Stimulated activated CD8-positive, alpha-beta memory T cell treated with anti-CD3 and anti-CD28 coated beads, Interleukin-2, amount 100 ng/mL, for 1 hour (primary cell): ENCODE measurements at places on chromosomes 12 and 14.

GRCh38 chr12:82948491-82948890 lies 261.8 kb downstream of the TMTC2 start:
- no peak for DNase-seq

DNA sequence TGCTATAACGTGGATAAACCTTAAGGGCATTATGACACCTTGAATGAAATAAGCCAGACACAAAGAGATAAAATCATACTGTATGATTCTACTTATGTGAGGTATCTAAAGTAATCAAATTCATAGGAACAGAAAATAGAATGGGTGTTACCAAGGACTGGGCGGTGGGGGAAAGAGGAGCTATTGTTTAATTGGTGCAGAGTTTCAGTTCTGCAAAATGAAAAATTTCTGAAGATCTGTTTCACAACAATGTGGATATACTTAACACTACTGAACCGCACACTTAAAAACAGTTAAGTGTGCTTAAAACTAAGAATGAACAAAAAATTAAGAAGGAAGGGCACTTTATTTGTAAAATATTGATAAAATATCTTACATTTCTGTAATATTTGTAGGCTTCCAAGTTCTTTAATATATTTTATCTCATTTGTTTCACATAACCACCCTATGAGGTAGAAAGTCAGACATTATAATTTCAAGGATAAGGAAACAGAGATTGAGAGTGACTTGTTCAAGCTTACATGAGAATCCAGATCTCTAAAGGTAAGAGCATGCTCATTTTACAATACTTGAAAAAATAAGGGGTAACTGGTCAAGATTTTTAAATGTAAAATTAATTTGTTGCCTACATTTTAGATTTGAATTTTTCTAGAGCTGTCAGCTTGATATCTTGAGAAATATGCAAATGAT lies 14.9 kb downstream of the LTA4H start:
- DNase-seq: no peak

GRCh38 chr12:9883175-9883574 lies 1.9 kb downstream of the KLRF2 start:
- DNase-seq: no peak

GRCh38 chr14:94129758-94130414 lies 482 bp upstream of the IFI27L2 start:
- DNase-seq: no peak

GRCh38 chr12:44750468-44750867 lies 125.6 kb downstream of the NELL2 start:
- no peak for DNase-seq

GRCh38 chr12:45613296-45613695 lies 116.2 kb upstream of the ARID2 start:
- DNase-seq: no peak

GRCh38 chr14:28102001-28102400 lies 664.6 kb upstream of the FOXG1 start:
- DNase-seq: no peak

- no peak for DNase-seq
These were observed 77.3 kb downstream of the TMX1 start for GRCh38 chr14:51317373-51317772.

GRCh38 chr14:58884442-58884841 lies 246.7 kb downstream of the DACT1 start:
- no peak for DNase-seq

DNA sequence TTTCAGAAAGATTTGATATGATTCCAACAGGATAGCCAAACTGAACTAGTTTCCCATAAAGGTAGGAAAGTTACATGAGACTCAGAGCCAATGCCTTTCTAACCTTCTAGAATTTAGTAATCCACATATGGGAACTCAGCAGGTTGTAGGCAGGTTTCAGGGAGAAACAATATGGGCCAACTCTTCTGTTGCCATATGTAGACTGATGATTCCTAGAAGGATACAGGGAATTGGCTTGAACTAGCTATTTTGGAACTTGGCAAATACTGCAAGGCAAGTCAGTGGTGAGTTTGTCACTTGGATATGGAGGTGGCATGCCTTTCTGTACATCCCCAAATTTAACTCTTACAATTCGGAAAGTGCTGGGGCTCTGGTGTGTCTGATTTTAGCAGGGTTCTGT lies 15.5 kb downstream of the SUDS3 start:
- DNase-seq: no peak

DNA sequence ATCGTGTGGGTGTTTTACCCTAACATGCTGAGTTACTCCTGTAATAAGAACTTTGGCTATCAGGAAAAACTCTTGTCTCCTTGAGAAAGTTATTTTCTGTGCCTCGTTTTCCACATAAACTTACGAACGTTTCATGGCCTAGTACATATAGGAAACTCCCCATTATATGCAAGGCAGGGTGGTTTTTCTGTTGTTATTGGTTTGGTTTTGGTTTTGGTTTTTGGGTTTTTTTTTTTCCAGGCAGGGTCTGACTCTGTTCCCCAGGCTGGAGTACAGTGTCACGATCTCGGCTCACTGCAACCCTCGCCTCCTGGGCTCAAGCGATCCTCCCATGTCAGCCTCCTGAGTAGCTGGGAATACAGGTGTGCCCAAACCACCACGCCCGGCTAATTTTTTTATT lies 5.5 kb downstream of the OR6C3 start:
- DNase-seq: no peak

GRCh38 chr12:88758176-88758575 lies 177.9 kb upstream of the KITLG start:
- no peak for DNase-seq

- DNase-seq: no peak
These were observed 131.6 kb downstream of the ADGRD1 start for GRCh38 chr12:131085125-131085815.

DNA sequence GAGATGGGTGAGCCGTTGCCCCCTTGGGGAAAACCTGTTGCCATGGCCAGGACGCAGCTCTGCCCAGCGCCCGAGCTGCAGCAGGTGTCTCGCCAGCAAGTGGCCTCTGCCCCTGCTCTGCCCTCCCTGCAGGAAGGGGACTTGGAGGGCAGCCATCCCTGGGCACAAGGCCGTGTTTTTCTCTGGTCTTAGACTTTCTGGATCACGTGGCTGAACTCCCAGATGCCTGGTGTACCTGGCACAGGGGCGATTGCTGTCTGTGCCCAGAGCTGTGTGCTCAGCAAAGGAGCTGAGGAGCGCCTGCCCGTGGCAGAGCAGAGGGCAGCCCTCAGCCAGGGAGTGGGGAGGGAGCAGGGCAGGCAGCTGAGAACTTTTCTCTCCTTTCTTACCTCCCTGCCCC lies 38.0 kb downstream of the TMEM63C start:
- no peak for DNase-seq

DNA sequence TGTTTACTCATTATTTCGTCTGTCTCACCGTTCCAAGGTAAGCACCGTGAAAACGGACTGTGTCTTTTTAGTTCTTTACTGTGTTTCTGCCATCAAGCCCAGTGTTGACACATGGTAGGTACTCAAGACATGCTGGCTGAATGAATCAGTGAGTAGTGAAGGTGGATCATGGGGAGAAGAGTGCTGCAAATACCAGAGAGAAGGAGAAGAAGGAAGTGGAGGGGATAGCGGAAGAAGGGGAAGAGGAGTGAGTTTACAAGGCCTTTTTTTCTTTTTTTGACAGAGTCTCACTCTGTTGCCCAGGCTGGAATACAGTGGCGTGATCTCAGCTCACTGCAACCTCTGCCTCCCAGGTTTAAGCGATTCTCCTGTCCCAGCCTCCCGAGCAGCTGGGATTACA lies 54.6 kb downstream of the ETV6 start:
- no peak for DNase-seq

- DNase-seq: no peak
These were observed 66.4 kb upstream of the FLRT2 start for GRCh38 chr14:85463512-85463911.

DNA sequence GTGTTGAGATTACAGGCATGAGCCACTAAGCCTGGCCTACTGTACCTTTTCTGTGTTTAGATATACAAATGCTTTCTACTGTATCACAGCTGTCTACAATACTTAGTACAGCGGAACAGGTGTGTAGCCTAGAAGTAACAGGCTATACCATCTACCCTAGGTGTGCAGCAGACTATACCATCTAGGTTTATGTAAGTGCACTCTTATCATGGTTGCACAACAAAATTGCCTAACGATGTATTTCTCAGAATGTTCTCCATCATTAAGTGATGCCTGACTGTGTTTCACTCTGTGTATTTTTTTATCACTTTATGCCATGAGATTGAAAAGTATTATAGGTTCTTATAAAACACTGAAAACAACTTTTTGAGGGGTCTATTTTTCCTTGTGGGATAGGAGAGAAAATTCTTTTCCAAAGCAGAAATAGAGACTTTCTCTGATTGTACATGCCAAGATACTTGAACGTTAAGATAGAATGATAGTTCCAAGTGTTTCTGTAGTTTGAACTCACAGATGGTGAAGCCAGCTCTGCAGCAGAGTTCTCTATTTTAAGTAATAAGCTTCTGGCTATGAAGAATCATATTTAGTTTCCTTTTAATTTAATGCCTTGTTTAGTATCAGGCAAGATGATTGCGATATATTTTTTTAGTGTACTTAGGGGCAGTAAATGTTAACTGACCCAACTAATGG lies 17.0 kb downstream of the TMPRSS12 start:
- no peak for DNase-seq

DNA sequence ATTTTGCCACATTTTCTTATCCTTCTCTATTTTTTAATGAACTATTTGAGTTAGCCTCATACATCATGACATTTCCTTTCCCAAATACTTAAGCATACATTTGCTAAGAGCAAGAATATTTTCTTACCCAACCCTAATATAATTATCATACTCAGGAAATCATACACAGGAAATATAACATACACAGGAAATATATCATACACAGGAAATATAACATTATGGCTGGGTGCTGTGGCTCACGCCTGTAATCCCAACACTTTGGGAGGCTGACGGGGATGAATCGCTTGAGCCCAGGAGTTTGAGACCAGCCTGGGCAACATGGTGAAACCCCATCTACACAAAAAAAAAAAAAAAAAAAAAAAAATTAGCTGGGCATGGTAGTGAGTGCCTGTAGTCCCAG lies 4.9 kb downstream of the NCKAP1L start:
- no peak for DNase-seq

GRCh38 chr12:103310546-103311270 lies 185.1 kb downstream of the C12orf42 start:
- no peak for DNase-seq

- no peak for DNase-seq
These were observed 65.5 kb downstream of the WSCD2 start for GRCh38 chr12:108194585-108194984.

- DNase-seq: no peak
These were observed 86.4 kb downstream of the BCL11B start for GRCh38 chr14:99185436-99186068.
